Astrocyte (in vitro differentiated cells and primary cell): ENCODE measurements at places on chromosomes 3 and 15. TPM values are rescaled to one million over a fixed set of nuclear protein-coding genes. Genes with fewer than 3 reads are reported as not detected.

The A4GNT gene
- not detected in 2 replicates for total RNA-seq

The SAMD7 gene
- not detected in 2 replicates for total RNA-seq

The LRRN1 gene
- 17.4 and 35.6 TPM in 2 replicates for total RNA-seq

The PPP1R14D gene
- not detected in 2 replicates for total RNA-seq

GRCh38 chr3:142898346-142899213 lies 9.7 kb upstream of the PCOLCE2 start:
- H3K36me3 ChIP-seq: no peaks in the 10 kb centered on the region
- H3K27me3 ChIP-seq: no peaks in the 10 kb centered on the region
- no peak overlapping the region for H3K27ac ChIP-seq
- H3K4me3 ChIP-seq: no peak overlapping the region

DNA sequence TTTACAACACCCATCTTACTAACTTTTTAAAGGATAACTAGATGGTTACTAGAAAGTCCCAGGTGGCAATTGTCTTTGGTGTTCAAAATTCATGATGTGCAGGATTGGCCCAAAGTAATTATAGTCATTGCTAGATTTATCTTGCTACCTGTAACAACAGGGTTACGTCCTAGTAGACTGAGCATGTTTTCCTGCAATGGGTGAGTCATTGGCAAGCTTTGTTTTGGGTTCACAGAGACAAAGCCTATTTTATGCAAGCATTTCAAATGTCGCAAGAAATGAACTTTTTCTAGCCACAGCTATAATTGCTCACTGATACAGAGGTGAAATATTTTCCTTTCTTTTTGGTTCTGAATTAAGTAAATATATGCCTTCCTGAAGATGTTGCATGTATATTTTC lies 267.6 kb downstream of the AGBL1 start:
- no peak overlapping the region for H3K27ac ChIP-seq
- no peaks in the 10 kb centered on the region for H3K4me1 ChIP-seq
- no peaks in the 10 kb centered on the region for H3K36me3 ChIP-seq
- no peak overlapping the region for H3K4me3 ChIP-seq
- peak; percentile 29 for DNase-seq
- H3K27me3 ChIP-seq: no peaks in the 10 kb centered on the region

The CLDN11 gene
- total RNA-seq: 0.22 and 0.70 TPM in 2 replicates

The MYRIP gene
- total RNA-seq: 0.07 TPM in 1 of 2 replicates, not detected in the other

- H3K4me1 ChIP-seq: no peaks in the 10 kb centered on the region
- peak overlapping the region; percentile 72 for H3K4me3 ChIP-seq
- no peak for DNase-seq
These were observed 659 bp downstream of the GADL1 start for GRCh38 chr3:30893678-30894325.

- H3K27me3 ChIP-seq: no peaks in the 10 kb centered on the region
- H3K4me3 ChIP-seq: no peak overlapping the region
- H3K4me1 ChIP-seq: peaks cover 12% of the 10 kb centered on the region
- H3K36me3 ChIP-seq: no peaks in the 10 kb centered on the region
- DNase-seq: peak; percentile 18
- H3K27ac ChIP-seq: no peak overlapping the region
These were observed 157.9 kb downstream of the CHL1 start for GRCh38 chr3:354432-354831.

DNA sequence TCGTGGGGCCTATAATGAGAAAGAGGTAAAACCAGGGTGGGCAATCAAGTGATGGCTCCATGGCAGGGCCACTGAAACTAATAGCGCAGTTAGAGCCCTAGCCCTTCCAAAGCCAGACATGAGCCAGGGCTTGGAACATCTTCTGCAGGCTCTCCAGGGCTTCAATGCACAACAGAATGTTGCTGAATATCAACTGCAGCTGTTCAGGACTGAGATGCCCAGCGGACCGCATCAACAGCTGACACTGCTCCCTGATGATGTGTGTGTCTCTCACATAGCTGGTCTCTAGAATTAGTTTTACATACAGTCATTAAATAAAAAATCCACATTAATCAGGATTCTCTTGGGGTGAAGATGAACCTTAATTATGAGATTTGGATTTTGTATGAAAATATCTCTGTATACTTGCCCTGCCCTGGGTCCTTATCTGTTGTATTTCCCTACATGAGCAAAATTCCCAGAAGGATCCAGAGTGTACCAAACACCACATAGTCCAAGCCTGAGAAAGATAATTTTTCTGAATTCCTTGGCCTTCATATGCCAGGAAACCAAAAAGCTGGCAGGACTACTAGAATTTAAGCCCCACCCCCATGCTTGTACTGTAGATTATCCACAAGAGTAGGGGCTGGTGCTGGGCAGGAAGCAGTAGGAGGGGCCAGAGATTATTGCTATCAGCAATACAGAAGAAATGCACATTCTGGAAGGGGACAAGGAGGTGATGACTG lies 7.7 kb upstream of the GOLGB1 start:
- no peak overlapping the region for H3K4me3 ChIP-seq
- H3K36me3 ChIP-seq: no peaks in the 10 kb centered on the region
- DNase-seq: no peak

GRCh38 chr3:33006081-33006480 lies 54.6 kb downstream of the CCR4 start:
- no peaks in the 10 kb centered on the region for H3K4me1 ChIP-seq
- H3K27ac ChIP-seq: no peak overlapping the region
- H3K36me3 ChIP-seq: peaks cover 3% of the 10 kb centered on the region
- no peak for DNase-seq
- no peak overlapping the region for H3K4me3 ChIP-seq

The EFL1 gene
- 13.6 and 13.7 TPM in 2 replicates for total RNA-seq

DNA sequence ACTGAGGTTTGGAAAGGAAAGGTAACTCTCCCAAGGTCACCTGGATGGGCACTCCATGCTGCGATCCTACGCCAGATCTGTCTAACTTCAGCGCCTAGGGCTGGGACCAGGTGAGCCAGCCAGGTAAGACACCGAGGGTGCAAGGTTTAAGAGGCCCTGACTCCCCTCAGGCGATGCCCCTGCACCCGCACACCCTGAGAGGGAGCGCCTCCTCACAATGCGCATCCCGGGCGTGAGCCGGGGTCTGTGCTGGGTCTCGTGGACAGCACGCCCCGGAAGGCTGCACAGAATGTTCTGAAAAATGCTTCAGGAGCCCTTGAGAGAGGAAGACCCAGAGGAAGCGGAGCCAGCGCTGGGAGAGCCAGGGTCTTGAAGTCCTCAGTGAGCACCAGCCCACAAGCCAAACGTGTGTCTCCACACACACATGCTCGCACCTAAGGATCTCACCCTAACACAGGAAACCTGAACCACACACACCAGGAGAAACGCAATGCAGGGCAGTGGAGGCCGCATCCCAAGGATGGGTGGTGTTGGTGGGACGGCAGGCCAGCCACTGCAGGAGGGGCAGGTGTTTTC lies 142.0 kb downstream of the ADAMTS17 start:
- no peaks in the 10 kb centered on the region for H3K36me3 ChIP-seq
- H3K4me1 ChIP-seq: peaks cover 7% of the 10 kb centered on the region
- DNase-seq: no peak

DNA sequence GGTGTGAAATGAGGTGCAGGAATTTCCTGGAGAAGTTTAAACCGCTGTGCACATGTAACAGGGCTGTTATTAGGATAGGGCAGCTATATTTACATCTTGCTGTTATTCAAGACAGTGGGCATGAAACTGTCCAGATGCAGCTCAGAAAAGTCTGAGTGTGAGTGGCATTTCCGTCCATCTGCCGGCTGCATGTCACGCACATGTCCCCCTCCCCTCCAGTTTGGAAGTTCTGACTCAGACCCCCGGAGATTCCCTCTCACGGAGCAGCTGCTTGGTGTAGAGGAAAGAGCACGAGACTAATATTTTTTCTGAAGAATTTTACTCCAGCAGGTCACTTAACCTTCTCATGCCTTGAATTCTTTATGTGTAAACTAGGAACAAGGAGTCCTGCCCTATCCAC lies 69.8 kb downstream of the FEM1B start:
- H3K27me3 ChIP-seq: no peaks in the 10 kb centered on the region
- peaks cover 34% of the 10 kb centered on the region for H3K36me3 ChIP-seq
- H3K4me3 ChIP-seq: peak overlapping the region; percentile 7
- DNase-seq: peak; percentile 42

The ANXA2 gene
- 2,269 and 2,599 TPM in 2 replicates for total RNA-seq

GRCh38 chr3:128584412-128585020 lies 66.1 kb downstream of the RPN1 start:
- H3K4me1 ChIP-seq: no peaks in the 10 kb centered on the region
- H3K36me3 ChIP-seq: no peaks in the 10 kb centered on the region
- H3K4me3 ChIP-seq: no peak overlapping the region

DNA sequence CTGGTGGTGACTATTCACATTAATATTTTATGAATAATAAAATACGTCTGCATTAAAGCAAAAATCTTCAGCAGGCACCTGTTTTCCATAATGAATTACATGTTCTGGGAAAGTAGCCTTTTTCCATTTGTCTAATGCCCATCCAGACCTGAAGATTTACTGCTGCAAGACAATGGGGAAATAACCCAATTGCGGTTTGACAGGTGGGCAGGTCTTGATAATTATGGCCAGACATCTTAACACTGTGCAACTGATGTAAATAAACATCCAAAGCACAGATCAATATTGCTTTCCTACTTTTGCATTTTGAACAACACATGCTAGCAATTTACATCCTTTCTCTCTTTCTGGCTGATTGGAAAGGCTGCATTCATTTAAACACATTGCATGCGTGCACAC lies 173.9 kb downstream of the MEIS2 start:
- no peak for DNase-seq
- H3K36me3 ChIP-seq: peaks cover 3% of the 10 kb centered on the region
- no peaks in the 10 kb centered on the region for H3K27me3 ChIP-seq
- no peaks in the 10 kb centered on the region for H3K4me1 ChIP-seq
- H3K4me3 ChIP-seq: no peak overlapping the region

GRCh38 chr15:38048001-38048455 lies 113.6 kb downstream of the TMCO5A start:
- peaks cover 11% of the 10 kb centered on the region for H3K4me1 ChIP-seq
- H3K27ac ChIP-seq: no peak overlapping the region
- H3K27me3 ChIP-seq: no peaks in the 10 kb centered on the region

The MUC4 gene
- total RNA-seq: 0.02 and 0.05 TPM in 2 replicates

DNA sequence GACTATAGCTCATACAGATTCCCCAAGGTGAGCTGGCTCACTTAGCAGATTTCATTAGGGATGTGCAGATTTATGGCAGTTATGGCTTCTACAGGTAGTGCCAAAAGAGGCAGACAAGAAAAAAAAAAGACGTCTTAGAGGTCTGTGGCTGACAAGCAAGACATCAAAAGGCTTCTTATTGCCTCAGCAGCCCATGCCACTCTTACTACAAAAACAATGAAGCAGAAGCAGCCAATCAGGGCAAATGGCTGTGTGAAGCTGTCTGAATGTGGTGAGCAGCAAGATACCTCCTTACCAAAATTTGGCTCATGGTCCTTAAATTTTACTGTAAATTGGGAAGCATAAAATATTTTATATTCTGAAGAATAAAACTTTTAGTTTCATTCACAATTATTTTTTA lies 557.5 kb upstream of the GOLIM4 start:
- no peak for DNase-seq
- no peak overlapping the region for H3K27ac ChIP-seq
- H3K4me3 ChIP-seq: no peak overlapping the region
- no peaks in the 10 kb centered on the region for H3K4me1 ChIP-seq

The COLQ gene
- 1.2 and 1.7 TPM in 2 replicates for total RNA-seq

- H3K36me3 ChIP-seq: no peaks in the 10 kb centered on the region
- no peak for DNase-seq
- H3K4me1 ChIP-seq: no peaks in the 10 kb centered on the region
- H3K27ac ChIP-seq: no peak overlapping the region
These were observed 105.5 kb downstream of the STRIT1 start for GRCh38 chr3:155188031-155188430.

DNA sequence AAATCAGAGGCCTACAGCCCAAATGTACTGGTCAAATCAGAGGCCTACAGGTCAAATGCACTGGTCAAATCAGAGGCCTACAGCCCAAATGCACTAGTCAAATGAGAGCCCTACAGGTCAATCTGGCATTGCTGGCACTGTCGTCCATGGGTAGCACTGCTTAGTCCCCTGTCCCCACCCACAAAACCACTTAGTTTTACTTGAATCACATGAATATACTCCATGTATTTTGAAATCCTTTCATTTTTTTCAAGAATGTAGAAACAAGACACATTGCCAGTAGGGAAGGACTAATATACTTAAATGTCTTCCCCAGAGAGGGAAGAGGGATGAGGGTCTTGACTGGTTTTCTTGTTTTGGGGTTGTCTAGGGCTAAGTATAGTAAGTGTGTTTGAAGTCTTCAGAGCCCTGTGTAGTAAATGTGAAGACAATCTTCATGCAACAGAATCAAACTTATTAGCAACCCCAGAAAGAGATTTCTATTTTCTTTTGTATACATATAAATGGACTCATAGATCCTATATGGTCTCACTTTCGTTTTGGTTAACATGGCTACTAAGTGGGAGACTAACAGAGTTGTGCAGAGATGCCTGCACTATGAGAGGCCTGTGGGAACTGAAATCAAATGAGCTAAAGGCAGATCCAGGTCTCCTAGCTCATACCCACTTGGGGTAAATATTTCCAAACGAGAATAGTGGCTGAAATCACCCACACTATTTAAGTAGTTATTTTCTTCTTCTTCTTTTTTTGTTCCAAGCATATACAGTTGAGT lies 38.3 kb upstream of the DCUN1D1 start:
- no peak for DNase-seq
- H3K36me3 ChIP-seq: peaks cover 4% of the 10 kb centered on the region
- H3K4me1 ChIP-seq: no peaks in the 10 kb centered on the region
- H3K4me3 ChIP-seq: no peak overlapping the region
- H3K27me3 ChIP-seq: no peaks in the 10 kb centered on the region

DNA sequence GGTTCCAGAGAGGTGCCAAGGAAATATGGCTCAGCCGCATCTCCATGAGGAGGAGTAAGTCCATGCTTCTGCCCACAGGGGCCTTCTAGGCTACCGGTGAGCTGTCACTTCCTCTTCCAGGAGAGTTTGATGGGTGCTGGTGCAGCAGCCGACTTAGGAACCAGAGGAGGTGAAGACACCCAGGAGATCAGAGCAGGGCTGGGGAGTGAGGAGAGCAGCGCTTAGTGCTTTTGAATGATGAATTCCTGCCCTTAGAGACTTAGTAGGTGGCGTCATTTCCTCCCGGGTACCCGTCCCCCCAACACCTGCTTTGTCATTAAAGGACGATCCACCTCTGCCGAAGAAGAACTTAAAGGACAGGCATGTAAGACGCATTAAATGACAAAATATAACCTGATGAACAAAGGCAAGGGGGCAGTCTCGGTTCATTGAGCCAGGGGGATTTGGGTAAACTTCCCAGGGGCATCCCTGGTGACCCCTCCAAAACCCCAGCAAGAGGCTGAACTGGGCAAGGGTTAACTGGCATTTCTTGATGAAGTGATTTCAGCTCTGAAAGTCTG lies 67.6 kb downstream of the HES1 start:
- no peak overlapping the region for H3K27ac ChIP-seq
- DNase-seq: no peak
- no peaks in the 10 kb centered on the region for H3K36me3 ChIP-seq
- H3K4me1 ChIP-seq: no peaks in the 10 kb centered on the region
- peaks cover 40% of the 10 kb centered on the region for H3K27me3 ChIP-seq

GRCh38 chr15:70480196-70480856 lies 283.0 kb downstream of the UACA start:
- no peak overlapping the region for H3K4me3 ChIP-seq
- peaks cover 44% of the 10 kb centered on the region for H3K27me3 ChIP-seq
- H3K27ac ChIP-seq: no peak overlapping the region

GRCh38 chr15:87269566-87269965 lies 987.0 kb downstream of the NTRK3 start:
- H3K4me3 ChIP-seq: no peak overlapping the region
- no peaks in the 10 kb centered on the region for H3K36me3 ChIP-seq
- peaks cover 19% of the 10 kb centered on the region for H3K4me1 ChIP-seq

GRCh38 chr3:147371771-147372340 lies 34.5 kb downstream of the ZIC4 start:
- no peaks in the 10 kb centered on the region for H3K4me1 ChIP-seq
- DNase-seq: no peak
- H3K4me3 ChIP-seq: no peak overlapping the region
- no peaks in the 10 kb centered on the region for H3K36me3 ChIP-seq
